NCI-H2227 treated with DMSO at 0.1 percent for 48 hours (cell line): ENCODE measurements at places on chromosomes 4 and X.

- DNase-seq: no peak
These were observed 142.3 kb downstream of the SH3KBP1 start for GRCh38 chrX:19745077-19745476.

DNA sequence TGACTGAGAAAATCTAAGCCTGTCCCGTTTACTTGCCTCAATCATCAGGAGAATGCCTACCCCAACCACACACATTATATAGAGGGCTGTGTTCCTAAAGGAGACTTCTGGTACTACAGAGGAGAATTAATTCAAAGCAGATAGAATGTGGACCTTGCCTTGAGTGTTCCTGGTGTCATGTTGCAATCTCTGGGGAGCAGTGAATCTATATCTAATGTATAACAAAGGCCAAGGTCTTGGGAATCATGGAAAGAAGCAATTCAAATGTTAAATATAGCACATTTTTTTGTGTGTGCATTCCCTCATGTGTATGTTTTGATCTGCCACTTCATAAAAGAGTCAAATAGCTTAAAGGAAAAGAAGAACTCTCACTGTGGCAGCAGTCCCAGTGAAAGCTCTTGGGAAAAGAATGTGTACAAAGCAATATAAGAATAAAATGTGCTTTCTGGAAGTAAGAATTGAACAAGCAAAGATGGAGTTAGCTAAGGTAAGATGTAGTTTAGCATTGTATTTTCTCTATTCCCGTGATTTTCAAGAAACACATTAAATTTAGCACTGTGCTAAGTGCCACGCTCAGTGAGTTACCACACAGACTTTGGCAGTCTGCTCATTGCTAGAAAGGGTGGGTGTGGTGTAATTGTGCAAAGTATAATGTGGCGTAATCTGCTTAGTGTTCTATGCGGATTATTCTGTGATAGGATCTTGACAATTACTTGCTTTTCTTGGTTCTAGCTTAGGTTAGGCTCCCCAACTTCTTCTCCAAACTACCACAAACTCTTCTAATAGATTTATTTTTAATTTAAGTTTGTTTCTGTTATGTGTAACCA, 13.7 kb downstream of the ADH6 start:
- no peak for DNase-seq

DNA sequence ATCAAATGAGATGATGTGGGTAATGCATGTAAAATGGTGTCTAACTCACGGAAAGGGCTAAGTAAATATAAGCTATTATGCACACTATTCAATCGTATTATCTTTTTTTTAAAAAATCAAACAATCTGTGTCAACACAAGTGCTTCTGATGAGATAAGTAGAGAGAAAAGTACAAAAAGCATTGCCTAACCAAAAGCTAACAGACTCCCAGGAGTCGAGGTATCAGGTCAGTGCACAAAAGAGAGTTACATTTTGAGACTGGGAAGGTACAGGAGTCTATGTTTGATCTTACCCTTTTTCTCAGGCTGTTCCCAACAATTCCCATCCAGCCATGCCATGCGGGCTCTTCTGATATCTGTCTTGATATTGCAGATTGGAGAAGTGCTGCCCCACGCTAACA, 203.3 kb upstream of the ZIC3 start:
- DNase-seq: no peak

DNA sequence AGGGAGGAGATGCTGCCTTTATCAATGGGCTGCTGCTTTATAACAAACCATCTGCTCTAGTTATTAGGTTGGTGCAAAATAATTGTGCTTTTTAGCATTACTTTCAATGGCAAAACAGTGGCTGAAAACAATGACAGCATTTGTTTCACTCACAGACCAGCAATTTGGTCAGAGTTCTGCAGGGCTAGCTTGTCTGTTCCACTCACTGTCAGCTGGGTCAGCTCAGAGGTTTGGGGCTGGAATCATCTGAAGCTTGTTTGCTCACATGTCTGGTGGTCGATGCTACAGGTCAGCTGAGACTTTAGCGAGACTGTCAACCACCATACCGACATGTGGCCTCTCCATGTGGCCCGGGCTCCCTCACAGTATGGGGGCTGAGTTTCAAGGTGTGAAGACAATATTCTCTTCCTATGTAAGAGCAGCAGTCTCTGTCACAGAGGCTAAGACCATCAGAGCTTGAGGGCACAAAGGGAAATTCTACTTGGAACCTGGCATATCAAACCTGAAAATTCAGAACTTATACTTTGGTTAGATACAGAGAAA, 81.3 kb upstream of the LIMCH1 start:
- no peak for DNase-seq

DNA sequence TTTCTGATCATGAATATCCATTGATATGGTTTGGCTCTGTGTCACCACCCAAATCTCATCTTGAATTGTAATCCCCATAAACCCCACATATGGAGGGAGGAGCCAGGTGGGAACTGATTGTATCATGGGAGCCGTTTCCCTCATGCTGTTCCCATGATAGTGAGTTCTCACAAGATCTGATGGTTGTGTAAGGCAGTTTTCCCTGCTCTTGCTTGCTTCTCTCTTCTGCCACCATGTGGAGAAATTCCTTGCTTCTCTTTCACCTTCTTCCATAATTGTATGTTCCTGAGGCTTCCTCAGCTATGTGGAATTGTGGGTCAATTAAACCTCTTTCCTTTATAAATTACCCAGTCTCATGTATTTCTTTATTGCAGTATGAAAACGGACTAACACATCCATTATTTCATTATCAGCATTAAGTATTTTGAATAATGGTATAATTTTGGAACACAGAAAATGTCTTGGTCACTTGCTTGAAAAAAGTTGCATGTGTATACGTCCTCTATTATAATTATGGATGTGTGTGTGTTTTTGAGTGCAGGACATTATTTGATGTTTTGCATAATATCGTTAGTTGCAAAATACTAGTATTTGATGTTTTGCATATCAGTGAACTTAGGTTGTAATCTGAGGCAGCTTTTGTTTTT, 334.6 kb downstream of the PCDH10 start:
- no peak for DNase-seq
